ENCODE measurements at places on chromosomes 3 and 15.
A peak's percentile ranks its signal among the peaks of the same experiment; 100 is the strongest.

DNA sequence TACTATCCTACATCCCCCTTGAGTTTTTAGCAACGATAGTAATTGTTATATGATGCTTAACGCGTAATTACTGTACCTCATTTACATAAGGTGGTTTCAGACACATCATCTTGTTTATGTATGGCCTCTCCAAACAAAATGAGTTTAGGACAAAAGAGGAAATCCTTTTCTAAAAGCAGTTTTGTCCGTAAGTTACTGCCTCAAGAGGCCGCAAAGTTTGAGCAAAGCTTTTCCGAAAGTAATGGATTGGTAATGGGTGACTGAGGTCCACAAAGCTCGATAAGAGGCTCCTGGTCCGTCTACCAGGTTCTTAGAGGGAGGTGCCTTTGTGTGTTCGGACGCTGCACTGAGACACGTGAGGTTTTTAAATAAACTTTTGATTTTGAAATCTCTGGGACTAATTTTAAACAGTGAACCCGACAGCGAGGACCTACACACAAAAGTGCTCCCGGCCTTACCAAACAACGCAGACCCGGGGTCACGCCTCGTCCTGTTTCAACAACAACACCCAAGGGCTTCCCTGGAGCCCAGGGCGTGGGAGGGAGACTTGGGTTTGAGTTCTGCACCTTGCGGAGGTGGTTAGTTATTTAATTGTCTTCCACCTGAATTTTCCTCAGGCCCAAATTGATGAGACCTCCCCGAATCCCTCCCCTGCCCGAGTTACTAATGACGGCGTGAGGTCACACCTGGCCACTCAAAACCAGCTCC, 456 bp upstream of the C15orf61 start:
- peak; percentile 36 for DNase-seq

- DNase-seq, result no peak
These were observed 206.4 kb upstream of the CFAP20DC start for GRCh38 chr3:59256230-59256629.

GRCh38 chr15:70358011-70358819, 260.5 kb upstream of the TLE3 start:
- no peak for DNase-seq

- no peak for DNase-seq
These were observed 94.2 kb upstream of the IL12A start for GRCh38 chr3:159894386-159894785.

GRCh38 chr3:5972586-5972985, 785.1 kb downstream of the EDEM1 start:
- no peak for DNase-seq

- DNase-seq, result peak; percentile 76
These were observed 400.6 kb downstream of the VPS13C start for GRCh38 chr15:61659566-61660190.

DNA sequence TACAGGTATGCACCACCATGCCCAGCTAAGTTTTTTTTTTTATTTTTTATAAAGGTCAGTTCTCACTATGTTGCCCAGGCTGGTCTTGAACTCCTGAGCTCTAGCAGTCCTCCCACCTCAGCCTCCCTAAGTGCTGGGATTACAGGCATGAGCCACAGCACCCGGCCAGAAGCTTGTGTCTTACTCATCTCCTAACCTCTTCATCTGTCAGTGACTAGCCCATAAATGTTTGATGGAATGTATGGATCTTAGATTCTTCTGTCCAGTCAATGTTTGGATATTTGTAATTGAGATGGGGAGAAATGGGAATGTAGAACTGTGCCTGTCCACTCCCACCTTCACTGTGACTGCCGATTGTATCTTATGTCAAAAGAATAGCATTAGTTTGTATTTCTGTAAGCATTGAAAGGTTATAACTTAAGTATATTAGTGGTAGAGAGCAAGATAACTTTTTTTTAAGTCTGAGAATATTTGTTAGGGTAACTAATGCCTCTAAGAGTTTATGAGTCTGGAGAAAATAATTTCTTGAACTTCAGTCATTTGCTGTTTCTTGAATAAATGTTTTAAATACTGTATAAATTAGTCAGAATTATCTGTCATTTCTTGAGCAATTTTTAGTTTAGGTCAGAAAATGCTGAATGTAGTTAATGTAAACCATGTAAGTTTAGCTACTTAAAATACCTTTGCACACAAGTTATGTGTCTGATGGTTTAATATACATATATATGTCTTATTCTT, 215.3 kb upstream of the CGNL1 start:
- peak; percentile 33 for DNase-seq

GRCh38 chr3:190747571-190747970, 114.9 kb downstream of the GMNC start:
- peak; percentile 20 for DNase-seq

GRCh38 chr3:159157275-159157674, 355.4 kb downstream of the MFSD1 start:
- no peak for DNase-seq

DNA sequence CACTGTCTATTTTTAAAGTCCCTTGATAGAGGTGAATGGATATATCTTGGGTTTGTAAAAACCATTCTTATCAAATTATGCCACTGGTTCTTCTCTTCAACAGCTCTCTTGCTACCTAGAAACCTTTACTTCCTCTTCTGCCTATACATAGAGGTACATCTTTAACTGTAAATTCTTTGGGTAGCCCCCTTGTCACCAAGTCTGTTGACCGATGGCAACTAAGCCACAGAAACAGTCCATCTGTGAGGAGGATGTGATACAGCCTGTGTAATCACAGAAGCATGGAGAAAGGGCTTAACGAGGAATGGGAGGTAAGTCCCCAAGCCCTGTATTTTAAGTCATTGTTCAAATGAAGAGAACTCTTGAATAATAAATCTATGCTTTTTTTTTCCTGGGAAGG, 246.5 kb upstream of the MDFIC2 start:
- DNase-seq, result no peak

- no peak for DNase-seq
These were observed 99.2 kb downstream of the AGBL1 start for GRCh38 chr15:86178845-86179244.

DNA sequence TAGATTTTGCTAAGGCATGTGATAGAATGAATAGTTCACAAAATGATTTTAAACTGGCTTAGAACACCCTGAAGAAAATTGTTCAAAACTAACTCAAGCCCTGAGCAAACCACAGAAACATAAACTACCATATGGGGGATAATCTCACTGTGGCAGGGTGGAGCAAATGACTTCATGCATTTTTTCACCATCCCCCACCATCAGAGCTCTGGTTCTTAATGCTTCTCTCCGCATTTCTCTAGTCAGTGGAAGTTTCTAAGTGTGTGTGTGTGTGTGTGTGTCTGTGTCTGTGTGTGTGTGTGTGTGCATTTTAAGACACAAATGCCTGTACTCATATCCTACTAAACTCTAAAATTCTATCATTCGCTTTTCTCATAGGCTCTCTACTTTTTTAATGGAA, 107.1 kb upstream of the PHLDB2 start:
- DNase-seq, result peak; percentile 93

- no peak for DNase-seq
These were observed 22.3 kb upstream of the LINGO1 start for GRCh38 chr15:77654975-77655374.

- DNase-seq, result peak; percentile 96
These were observed at the start of gene P4HTM for GRCh38 chr3:48989796-48990635. Gene P4HTM (plus strand): TSS chr3:48990241. CDS start chr3:48990257, 16 bp downstream.

DNA sequence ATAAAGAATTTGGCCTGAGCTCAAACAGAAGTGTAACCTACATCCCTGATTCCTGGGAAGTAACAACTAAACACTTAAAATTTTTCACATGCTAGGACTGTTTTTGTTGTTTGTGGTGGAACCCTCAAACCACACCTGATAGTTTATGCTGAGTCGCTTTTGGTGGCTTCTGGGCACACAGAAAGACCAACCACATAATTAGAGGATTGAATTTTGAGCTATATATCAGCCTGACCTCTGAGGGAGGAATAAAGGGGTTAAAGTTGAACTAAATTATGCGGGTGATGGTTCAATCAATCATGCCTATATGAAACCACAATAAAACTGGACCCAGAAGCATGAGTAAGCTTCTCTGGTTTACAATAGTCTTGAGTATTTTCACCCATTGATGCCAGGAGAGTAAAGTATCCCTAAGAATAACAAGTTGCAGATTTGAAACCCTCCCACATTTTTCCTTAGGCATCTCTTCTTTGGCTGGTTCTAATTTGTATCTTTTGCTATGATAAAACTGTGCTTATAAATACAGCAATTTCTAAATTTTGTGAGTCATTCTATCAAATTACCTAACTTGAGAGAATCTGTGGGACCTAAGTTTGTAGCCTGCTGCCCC, 1304.5 kb upstream of the GBE1 start:
- DNase-seq, result peak; percentile 24

- peak; percentile 34 for DNase-seq
These were observed 1.0 kb downstream of the LPP start for GRCh38 chr3:188154809-188155574.

- no peak for DNase-seq
These were observed 189.3 kb downstream of the SV2B start for GRCh38 chr15:91289324-91289723.

GRCh38 chr15:83283813-83284558, 478 bp downstream of the BNC1 start:
- peak; percentile 39 for DNase-seq

- no peak for DNase-seq
These were observed 3.8 kb downstream of the TSPAN3 start for GRCh38 chr15:77066971-77067690.

- DNase-seq, result no peak
These were observed 8.4 kb downstream of the FRMD5 start for GRCh38 chr15:44186705-44187104.

GRCh38 chr15:58118272-58118671, 19.9 kb upstream of the AQP9 start:
- DNase-seq, result no peak

GRCh38 chr15:83285979-83286553, 1.6 kb upstream of the BNC1 start:
- peak; percentile 53 for DNase-seq

- DNase-seq, result no peak
These were observed 885.1 kb upstream of the CADM2 start for GRCh38 chr3:84073664-84074063.

GRCh38 chr15:31266712-31267111, 59.9 kb upstream of the KLF13 start:
- DNase-seq, result no peak

GRCh38 chr15:69860321-69860720, 237.4 kb downstream of the TLE3 start:
- no peak for DNase-seq

DNA sequence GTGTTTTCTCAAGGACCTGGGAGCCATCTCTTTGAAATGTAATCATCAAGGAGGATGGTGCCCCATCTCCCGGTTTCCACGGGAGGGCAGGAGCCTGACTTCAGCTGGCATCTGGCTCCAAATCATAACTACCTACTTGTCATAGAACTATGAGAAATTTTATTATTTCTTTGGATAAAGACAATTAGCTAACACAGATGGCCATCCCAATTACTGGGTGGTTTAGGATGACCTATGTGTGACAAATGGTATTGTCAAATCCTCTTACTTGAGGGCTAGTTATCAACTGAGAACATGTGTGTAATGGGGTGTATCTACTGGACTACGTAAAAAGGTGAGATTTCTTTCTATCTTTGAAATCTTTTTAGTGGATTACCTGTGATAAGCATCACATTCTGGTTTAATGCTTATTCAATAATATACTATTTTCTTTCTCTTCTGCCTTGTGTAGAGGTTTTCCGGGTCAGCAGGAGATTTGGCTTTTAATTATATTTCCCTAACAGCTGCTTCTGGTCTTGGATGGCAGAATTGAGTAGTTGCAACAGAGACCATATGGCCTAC, 15.3 kb upstream of the PARP14 start:
- no peak for DNase-seq

GRCh38 chr3:73576999-73577461, 47.7 kb downstream of the PDZRN3 start:
- peak; percentile 12 for DNase-seq

GRCh38 chr3:62833538-62833937, 41.7 kb downstream of the CADPS start:
- peak; percentile 1 for DNase-seq

- no peak for DNase-seq
These were observed 1077.8 kb downstream of the ZPLD1 start for GRCh38 chr3:103512595-103512994.

- DNase-seq, result no peak
These were observed 6.0 kb downstream of the HEMK1 start for GRCh38 chr3:50575372-50575771.

GRCh38 chr15:86256628-86257027, 177.0 kb downstream of the AGBL1 start:
- no peak for DNase-seq

DNA sequence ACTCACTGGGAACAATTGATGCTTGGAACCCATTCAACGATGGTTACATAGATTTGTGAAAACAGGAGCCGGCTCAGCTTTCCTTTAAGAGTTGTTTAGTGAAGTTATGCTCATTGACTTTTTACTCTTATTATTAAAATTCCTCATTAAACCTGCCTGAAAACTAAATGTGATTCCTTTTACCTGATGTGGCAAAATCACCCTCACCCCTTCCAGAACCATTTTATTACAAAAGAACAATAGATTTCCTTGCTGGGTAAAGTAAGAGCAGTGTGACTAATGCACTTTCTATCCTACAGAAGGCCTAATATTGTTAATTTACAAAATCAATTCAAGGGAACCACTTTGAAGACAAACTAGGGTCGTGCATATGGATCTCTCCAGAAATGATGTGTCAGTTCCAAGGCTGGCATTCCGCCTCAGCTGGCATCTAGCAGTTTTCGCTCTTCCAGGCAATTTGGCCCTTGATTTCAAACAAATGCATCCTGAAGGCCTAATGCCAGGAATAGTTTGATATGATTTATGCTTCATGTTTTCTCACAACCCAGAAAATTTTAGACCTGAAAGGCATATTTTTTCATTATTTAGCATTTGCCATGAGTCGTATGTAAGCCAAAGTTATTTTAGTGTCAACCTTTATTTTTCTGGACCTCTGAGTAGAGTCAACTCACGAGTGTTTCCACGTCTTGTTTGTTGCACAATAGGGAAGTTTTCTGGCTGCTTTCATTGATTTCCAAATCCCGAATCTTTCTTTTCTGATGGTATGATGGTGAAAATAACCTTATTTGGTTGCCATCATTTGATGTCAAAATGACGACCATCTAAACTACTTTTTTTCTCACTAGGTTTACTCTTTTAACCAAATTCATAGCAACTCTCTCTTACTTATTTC, 447.8 kb downstream of the MECOM start:
- no peak for DNase-seq

DNA sequence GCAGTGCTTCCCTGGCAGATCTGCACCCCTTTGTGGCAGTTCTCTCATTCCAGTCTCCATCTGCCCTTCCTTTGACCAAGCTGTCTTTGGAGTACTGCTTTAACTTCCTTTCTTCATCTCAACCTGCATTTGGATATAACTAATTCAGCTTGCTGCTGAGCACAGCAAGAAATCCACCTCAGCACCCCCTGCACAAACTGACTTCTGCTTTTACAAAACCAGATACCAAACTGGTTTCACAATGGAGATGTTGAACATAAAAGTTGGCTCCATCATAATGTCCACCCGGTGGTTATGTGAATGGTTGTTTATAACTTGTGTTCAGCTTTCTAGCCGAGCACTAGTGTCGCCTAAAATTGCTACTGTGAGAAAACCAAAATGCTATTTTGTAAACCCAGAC, 341.1 kb upstream of the SEMA6D start:
- no peak for DNase-seq

Data from choroid plexus epithelial cell (primary cell).